ENCODE measurements at places on chromosomes 3 and 15.

DNA sequence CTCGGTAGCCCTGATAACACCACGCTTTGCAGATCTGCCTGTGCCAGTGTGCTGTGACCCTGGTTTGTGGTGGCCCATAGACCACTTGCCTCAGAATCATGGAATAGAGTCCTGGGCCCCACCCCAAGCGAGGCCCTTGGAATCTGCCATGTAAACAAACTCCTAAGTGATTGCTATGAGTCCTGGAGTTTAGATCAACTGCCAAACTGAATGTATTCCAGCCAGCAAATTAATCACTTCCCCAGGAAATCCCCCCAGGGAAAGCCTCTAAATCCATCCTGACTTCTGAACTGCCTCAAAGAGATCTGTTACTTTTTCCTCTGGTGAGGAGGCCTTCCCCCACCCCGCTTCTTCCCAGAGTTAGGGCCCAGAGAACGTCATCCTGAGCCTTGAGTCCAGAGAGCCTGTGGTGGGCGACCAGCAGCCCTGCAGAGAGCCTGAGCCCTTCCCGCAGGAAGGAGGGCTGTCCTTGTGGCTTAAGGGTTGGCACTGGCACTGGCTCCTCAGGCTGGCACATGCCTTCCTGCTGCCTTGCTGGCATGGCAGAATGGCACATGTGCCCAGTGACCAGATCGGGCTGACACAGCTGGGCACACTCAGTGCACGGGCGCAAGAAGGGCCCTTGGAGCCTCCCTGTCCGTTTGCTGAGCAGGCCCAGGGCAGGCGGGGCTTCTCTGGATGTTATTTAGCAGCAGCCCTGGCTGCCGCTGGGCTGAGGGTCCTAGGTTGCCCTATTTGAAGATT is 50.6 kb upstream of the PLXNA1 start:
- DNase-seq: peak; percentile 45

GRCh38 chr15:31283043-31283442 is 43.6 kb upstream of the KLF13 start:
- no peak for DNase-seq

- DNase-seq: no peak
These were observed 245.0 kb downstream of the KLF13 start for GRCh38 chr15:31571676-31572075.

DNA sequence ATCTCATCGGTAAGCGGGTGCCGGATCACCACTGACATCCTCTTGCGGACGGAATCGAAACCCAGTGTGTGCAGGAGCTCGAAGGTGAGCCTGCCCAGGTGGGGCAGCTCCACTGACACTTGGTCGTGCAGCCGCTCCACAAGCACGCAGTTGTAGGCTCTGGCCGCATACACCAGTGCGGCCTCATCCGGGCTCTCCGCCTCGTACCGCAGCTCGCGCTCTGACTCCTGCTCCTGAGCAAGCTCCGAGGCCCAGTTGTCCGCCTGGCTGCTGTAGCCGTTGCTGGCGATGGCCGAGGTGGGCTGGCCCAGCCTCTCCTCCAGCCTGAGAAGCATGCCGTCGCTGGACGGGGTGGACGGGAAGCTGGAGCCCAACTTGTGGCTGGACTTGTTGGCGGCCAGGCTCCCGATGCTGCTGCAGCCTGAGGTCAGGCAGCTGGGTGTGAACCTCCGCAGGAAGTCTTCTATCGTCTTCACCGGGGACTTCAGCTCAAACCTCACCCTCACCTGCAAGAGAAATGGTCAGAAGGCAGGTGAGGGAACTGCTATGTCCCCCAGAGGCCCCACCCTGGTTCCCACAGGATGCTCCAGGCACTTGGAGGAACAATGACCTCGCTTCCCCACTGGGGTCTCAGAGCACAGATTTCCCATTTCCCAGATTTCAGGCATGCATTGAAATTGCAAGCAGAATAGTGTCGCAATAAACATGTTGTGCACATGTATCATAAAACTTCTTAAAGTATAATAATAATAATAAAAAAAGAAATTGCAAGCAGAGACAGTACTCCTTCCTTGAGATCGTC is 149.2 kb downstream of the ATP10A start:
- DNase-seq: no peak

DNA sequence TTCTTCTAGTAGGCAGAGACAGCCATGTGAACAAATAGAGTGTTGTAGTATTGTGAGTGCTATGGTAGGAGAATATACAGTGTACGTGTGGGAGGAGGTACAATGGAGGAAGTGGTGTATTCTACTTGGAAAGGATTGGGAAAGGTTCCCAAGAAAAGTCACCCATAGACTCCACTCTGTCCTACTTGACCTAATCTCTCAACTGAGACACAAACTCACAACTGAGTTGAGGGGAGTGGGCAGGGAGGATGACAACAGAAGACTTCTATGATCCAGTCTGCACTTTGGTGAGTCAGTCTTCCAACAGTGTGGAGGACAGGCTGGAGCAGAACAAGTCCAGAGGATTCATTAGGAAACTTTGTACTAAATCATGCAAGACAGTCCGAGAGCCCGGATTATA is 28.8 kb upstream of the AQP9 start:
- no peak for DNase-seq

DNA sequence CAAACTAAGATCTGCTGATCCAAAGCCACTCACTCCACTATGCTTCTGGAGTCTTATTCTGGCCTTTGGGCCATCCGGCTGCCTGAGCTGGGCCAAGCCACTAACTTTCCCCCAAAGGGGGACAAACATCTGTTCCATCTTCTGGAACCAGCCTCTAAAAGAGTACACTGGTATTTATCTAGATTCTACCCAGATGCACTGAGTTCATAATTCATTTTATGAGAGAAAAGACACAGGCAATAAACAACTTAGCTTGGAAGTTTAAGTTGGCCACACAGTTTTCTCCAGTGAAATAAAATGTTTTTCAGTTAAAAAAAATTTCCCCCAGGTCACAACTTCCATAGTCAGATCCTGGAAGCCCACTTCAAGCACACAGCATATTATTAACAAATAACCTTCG is 80.1 kb upstream of the ARHGEF3 start:
- DNase-seq: no peak

DNA sequence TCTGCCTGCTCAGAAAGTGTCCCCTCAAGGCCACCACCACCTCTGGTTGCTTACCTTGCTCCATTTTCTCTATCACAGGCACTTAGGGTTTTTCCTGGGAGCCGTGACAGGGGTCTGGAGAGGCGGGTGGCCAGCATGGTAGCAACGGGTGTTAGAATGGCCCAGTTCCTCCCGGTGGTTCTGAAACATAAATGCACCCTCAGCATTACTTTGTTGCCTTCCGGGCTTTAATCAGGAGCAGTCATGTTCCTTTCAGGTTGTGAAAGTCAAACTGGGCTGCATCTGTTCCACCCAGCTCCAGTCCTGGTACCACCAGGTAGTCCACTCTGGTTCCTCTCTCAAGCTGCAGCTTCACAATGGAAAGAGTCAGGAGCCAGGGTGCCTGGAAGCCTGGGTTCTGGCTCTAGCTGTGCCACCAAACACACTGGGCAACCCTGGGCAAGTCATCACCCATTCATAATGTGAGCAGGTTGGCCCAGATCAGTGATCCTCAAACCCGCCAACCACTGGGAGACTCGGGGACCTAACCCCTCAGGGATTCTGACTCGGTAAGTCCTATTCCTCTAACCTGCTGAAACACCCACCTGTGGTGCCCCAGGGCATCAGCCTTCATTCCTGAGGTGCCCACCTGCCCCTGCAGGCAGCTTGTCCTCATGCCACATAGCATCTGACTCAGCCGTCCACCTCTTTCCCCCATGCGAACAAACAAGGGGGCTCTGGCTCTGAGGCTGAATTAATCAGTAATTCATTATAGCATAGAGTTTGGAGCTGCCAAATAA is 9.3 kb downstream of the BDH1 start:
- DNase-seq: no peak

DNA sequence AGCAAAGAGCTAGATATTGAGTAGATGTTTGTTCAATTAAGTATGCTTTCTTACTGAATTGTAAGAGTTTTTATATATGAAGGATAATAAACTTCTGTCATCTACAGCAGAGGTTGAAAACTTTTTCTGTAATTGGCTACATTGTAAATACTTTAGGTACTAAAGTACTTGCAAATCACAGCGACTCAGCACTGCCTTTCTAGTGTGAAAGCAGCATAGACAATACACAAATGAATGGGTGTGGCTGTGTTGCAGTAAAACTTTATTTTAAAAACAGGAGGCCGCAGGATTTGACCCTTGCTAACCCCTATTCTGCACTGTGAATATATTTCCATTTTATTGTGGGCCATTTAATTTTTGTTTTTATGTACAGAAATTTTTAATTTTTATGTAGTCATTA is 104.3 kb upstream of the TMC3 start:
- no peak for DNase-seq

DNA sequence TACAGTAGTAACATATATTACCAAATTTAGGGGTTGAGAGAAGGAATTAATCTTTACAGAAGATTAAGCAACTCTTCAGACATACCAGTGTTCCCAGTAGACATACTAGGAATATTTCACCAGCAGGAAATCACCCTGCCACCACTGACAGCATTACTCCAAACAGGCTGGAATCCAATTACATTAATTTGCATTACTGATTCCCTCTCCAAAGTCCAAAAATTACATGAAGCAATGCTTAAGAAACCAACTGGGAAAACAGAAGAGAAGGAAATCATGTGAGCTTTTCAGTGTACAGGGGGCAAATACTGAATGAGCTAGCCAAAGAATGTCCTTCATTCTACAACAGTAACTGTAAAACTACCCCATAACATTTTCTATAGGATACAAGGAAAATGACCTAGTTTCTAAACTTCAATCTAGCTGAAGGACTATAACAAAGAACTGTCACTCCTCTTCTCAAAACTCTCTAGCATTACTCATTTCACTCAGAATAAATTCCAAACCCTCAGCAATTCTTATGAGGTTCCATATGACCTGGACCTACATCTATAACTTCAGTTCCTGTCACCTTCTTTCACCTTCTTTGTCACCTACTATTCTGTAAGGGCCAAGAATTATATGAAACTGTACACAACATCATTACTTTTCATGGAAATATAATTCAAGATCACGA is 72.7 kb downstream of the INO80 start:
- peak; percentile 60 for DNase-seq

GRCh38 chr3:194255252-194256039 is 95.7 kb downstream of the CPN2 start:
- no peak for DNase-seq

- peak; percentile 98 for DNase-seq
These were observed 45.8 kb upstream of the SEC13 start for GRCh38 chr3:10366651-10367101.

DNA sequence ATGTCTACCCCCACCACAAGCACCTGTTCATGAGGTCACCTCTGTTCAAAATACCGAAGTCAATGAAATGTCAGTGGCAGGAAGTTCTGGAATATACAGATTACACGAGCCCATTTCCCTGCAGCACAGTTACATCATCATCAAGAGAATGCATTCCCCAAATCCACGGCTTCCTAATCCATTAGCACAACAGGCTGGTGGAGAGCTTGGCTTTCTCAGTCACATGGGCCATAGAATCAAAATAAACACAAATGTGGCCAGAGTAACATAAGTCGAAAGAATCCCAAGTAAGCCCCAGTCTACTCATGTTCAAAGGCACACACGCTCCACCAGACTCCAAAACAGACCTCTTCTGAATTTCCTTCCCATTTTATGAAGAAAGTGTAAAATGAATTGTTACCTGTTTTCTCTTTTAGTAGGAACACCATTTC is 419.3 kb downstream of the MAGI1 start:
- DNase-seq: no peak

DNA sequence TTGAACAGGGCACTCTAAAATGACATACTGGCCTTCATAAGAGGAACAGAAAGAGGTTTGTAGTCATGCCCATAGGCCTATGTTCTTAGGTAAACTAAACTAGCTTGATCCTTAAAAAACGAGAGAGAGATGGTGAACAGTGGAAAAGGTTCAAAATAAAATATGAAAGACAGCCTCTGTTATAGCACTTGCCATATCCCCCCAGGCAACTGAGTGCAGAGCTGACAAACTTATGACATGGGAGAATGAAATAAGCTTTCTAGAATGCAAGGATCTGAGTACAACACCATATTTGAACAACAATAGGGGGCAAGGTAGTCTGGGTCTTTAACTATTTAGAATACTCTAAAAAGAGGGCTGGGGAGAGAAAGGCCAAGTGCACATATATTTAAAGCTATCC is 700.6 kb upstream of the CFAP20DC start:
- DNase-seq: no peak

DNA sequence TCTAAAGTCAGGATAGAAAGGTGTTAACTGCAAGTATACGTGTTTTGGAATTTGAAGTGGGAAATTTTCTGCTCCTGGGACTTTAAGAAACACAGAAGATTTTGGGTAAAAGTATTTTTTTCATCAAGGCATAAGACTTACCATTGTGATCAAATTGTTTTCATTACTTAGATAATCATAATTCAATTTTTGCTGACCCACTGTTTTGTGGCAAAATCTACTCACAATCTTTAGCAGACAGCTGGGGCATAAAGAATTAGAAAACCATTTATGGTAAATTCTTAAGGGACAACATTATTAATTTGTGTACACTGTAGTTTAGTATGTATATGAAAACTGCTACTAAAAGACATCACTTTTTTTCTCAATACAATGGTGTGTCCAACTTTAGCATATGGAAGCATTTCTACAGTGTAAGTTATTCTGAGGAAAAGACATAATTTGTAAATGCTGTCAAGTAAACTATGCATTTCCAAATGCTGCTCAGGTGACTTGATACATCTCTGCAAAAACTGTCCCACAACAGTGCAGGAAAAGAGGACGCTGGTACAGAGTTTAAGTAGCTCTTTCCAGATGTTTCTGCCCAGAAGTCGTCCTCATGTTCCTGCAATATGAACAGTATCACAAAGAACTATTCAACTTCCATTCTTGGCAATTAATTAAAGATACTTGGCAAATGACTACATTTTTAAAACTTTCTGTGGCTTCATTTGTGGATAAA is 52.3 kb downstream of the THSD4 start:
- no peak for DNase-seq

DNA sequence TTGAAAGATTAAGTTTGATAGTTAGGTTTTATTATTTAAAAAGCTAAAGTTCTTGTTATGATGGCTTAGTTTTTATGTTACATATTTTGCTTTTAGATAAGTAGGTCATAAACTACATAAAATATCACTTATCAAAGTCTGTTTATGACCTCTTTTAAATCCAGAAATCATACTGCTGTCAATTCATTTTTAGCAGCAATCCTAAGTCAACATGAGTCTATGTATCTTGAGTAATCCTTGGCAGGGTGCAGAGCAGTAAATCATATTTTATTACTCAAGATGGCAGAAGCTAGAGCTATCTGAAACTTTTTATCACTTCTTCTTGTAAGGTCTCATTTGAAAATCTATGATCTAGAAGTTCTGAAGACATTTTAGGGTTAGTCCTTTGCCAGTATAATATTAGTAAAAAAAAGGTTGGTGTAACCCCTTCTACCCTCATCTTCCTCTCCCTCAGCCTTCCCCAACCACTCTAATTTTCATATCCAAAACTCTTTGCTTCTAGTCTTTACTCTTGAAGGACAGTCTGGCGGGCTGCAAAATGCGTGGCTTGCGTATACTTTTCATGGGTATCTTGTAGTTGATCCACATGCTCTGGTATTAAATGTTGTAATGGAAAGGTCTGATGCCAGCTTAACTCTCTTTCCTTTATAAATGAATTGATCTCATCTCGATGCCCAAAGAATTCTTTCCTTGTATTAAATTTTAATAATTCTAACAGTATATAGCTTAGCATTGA is 134.0 kb upstream of the THRB start:
- no peak for DNase-seq

- DNase-seq: no peak
These were observed 7.3 kb downstream of the FAM131A start for GRCh38 chr3:184344579-184345316.

GRCh38 chr3:66751842-66752241 is 246.3 kb upstream of the KBTBD8 start:
- no peak for DNase-seq

GRCh38 chr3:32310918-32311839 is 72.7 kb downstream of the CMTM8 start:
- DNase-seq: no peak
